ENCODE measurements at places on chromosomes 7 and 10.
A peak's percentile ranks its signal among the peaks of the same experiment; 100 is the strongest.

DNA sequence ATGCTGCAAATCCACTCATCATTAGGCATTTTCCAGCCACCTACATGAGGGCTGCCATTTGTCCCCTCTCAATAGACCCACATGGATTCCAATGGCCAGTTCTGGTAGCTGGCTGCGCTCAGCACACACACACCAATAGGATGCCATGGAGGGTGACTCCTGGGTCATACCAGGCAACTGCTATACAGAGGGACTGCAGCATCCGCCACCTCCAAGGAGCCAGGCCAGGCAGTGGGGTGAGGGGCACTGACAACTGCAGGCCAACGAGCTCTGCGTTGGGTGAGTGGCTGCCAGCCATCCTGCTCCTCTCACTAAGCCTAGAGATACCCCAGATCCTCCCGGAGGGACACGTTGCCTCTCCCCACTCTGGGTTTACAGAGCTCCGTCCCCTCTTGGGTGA lies 118.8 kb upstream of the NANOS1 start:
- DNase-seq, result no peak

- no peak for DNase-seq
Observed at GRCh38 chr10:31017534-31018355, 13.9 kb downstream of the ZNF438 start.

DNA sequence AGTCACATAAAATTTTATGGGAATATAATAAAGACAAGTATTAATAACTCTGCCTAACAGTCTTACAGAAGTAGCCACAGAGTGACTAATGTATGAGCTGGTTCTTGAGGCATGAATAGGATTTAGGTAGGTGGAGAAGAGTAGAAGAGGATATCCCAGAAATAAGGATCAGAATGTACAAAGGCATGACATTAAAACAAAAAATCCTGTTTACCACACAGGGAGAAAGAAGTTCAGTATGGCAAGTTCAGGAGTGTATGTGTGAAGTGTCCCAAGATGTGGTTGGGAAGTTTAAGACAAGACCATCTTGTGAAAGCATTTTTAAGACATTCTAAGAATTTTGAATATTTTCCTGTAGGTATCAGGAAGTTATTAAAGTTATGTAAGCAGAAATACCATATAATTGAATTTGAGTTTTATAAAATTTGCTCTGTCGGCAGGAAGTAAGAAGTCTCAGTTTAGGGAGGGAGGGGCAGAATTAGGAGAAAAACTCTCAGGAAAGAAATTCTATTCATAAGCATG lies 64.7 kb upstream of the CAV2 start:
- no peak for DNase-seq

DNA sequence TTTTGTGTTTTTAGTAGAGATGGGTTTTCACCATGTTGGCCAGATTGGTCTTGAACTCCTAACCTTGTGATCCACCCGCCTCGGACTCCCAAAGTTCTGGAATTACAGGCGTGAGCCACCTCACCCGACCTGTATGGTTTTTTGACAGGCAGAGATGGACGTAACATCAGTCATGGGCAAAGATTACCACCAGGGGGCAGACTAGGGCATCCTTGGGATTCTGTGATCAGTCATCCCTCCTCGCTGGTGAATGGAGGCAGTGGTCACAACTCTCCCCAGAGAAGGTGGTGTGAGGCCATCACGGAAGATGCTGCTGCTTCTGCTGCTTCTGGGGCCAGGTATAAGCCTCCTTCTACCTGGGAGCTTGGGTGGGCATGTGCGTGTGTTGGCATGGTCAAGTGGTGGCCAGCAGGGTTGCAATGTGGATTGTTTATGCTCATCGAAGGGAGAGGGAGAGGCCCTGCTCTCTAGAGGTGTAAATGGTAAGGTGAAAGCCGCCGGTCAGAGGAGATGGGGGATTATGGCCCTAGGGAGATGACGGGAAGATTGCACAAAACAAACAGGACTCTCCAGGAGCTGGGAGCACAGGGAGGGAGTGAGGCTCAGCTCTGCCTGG lies 122.7 kb upstream of the PRSS1 start:
- peak; percentile 11 for DNase-seq

- no peak for DNase-seq
Observed at GRCh38 chr7:120837599-120837998, 20.3 kb downstream of the TSPAN12 start.

- no peak for DNase-seq
Observed at GRCh38 chr7:39609113-39609934, 14.0 kb upstream of the RALA start.

GRCh38 chr7:67566101-67566500 lies 569.5 kb downstream of the TYW1 start:
- no peak for DNase-seq

All from NCI-H187 (cell line).